ENCODE measurements at places on chromosomes 7 and 10. TPM values are rescaled to one million over a fixed set of nuclear protein-coding genes. Genes with fewer than 3 reads are reported as not detected.

Gene CALD1
- 127 TPM for total RNA-seq

DNA sequence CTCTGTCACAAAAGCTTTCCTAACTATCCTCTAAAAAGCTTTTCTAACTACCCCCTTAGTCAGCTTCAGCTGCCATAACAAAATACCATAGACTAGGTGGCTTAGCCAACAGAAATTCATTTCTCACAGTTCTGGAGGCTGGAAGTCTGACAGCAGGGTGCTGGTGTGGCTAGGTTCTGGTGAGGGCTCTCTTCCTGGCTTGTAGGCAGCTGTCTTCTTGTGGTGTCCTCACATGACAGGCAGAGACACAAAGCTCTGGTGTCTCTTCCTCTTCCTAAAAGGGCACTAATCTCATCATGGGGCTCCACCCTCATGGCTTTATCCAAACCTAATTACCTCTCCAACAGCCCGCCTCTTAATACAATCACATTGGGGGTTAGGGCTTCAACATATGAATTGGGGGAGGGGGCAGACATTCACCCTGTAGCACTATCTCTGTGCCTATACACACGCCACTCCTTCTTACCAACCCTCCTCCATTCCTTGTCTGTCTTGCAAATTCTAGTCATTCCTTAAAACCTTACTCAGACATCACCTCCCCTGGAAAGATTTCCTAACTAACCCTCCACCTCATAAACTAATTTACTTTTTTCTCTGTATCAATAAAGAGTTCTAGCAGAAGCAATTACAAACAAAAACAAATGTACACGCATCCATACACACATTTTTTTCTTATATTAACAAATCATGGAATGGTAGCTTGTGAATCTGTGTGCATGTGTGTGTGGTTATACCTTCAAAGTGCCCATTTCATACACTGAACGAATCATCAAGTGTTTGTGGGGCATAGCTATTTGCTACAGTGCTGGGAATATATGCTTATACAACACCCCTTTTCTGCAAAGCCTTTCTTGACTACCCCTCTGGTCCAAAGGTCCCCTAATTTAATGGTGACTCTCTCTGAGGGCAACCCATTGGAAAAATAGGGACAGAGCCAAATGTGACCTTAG is 26.4 kb downstream of the RHOBTB1 start:
- DNase-seq, result no peak

- DNase-seq, result no peak
Observed at GRCh38 chr10:114508376-114508775, 104.1 kb upstream of the AFAP1L2 start.

DNA sequence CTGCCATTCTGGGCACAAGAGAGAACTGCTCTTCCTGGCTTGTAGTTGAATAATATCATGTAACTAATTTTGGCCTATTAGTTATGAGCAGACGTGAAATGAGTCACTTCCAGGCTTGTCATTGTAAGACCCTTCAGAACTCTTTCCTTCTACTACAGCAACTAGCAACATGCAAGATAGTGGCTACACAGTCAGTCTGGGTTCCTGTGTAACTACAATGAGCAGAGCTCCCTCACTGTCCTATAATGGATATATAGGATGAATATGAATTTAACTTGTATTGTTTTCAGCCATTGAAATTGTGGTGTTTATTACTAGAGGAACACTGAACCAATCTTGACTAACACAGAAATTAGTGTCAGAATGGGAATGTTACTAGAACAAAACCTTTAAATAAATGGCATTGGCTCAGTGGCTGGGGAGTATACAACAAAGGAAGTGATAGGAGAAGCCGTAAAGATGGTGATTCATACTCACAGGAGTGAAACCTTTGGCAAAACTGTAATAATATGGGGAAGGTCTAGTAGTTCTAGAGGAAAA is 2.9 kb upstream of the MTPN start:
- no peak for DNase-seq

- DNase-seq, result no peak
Observed at GRCh38 chr10:10873289-10873688, 144.4 kb upstream of the CELF2 start.

Gene CHCHD1
- total RNA-seq, result 18.7 TPM

Data from tongue (tissue), 3 donors.